Epithelial cell of esophagus (primary cell): ENCODE measurements at places on chromosomes 5 and 9.

- DNase-seq, result peak; percentile 73
Observed at GRCh38 chr9:33129886-33130881, 37.0 kb downstream of the B4GALT1 start.

DNA sequence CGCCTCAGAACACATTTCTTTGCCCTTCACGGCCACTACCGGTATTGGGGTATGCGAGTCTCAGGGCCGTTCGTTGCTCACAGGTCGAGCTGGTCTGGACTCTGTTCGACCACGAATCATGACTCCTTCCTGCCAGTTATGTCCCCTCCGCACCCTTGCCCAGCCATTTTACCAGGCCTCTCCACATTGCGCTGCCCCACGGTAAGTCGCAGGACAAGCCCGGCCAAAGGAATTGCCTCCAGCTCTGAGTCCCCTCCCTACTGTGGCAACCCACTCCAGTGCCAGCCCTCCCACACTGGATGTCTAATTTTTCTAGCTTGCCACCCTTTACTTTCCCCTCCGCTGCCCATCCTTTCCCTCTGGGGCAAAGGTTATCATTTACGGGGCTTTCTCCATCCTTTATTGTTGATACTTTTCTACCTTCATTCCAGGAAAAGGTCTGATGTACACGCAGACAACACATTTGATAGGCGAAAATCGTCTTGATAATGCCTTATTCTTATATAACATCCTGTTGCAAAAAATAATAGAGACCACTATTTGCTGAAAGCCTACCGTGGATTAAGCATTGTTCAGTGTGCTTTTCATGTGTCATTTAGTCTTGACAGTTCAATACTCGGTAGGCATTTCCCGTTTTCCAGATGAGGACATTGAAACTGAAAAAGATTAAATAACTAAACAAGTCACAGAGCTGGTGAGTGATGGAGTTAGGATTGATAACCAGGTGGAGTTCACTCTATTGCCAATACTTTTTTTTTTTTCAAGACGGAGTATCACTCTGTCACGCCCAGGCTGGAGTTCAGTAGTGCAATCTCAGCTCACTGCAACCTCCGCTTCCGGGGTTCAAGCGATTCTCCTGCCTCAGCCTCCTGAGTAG lies 958 bp upstream of the HSPA5 start:
- no peak for DNase-seq

DNA sequence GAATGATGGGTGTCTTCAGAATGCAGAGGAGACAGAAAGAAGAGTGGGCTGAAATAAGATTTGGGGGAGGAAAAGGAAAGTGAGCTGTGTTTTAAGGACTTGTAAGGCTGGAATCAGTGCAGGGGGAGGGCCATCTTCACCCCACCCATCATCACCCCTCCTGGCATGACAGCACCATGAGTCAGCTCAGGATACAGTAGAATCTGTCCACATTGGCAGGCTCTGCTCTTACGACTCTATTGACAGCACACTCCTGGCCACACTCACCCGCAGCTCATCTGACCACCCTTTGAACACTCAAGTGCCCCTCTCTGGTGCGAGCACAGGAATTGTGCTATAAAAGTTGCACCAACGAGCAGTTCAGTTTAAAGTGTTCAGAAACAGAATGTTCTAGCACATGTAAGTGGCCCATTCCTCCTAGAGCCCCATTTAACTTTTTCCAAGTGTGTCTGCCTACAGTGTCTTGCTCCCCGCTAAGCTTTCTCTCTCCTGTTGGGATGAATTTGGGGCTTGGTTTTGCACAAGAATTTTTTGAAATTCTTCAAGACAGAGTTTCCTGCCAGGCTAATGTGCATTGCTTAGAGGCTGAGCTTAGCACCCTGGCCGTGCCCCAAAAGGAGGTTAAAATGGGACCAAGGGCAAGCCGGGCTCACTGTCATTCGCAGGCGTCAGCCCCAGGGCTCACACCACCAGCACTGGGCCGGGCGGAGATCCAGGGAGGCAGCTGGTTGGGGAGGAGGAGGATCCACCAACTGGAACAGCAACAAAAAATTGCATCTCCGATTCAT lies 12.0 kb downstream of the ADRA1B start:
- peak; percentile 93 for DNase-seq

DNA sequence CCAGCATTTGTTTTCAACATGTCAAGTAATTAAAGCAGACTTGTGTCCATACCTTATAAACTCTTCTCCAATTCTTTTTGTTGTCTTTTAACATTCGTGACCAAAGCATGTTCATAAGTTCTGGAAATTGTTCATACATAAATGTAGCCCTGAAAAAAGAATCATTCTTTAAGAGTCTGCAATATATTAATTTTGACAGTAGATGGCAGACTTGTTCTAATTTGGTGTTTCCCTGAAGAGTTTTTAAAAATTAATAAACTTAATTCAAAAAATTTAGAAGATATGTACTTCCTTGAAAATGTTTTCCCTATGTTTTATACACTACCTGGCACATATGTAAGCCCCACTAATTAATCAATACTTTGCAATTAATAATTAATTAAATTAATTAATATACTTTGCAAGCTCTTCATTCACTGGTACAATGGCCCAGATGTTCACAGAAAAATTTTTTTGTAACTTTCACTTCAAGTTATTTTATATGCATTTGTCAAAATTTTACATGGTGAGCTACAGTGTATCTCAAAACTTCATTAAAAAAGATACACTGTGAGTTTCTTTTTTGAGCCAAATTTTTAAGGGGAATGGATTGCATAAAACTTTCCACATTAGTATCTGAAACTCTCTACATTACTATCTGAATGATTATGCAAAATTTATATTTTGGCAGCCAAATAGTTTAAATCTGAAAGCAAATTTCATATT lies 42.1 kb downstream of the CLINT1 start:
- peak; percentile 14 for DNase-seq

GRCh38 chr5:170451747-170452365 lies 52.0 kb upstream of the KCNIP1 start:
- peak; percentile 67 for DNase-seq

DNA sequence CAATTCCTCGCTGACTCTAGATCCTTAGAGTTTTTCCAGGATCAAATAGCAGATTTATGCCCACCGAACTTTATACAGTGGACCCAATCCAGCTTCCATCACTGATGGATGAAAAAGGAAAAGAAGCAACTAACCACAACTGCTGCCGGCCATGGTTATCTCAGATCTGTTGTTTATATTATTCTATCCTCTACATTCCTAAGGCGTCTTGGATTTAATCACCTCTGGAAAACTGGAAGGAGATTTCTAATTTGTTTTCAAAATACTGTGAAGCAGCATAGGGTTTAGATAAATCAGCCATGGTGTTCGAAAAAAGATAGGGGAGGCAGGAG lies 663 bp upstream of the ZNF366 start:
- DNase-seq, result no peak

- no peak for DNase-seq
Observed at GRCh38 chr5:89308606-89309040, 425.6 kb upstream of the MEF2C start.

DNA sequence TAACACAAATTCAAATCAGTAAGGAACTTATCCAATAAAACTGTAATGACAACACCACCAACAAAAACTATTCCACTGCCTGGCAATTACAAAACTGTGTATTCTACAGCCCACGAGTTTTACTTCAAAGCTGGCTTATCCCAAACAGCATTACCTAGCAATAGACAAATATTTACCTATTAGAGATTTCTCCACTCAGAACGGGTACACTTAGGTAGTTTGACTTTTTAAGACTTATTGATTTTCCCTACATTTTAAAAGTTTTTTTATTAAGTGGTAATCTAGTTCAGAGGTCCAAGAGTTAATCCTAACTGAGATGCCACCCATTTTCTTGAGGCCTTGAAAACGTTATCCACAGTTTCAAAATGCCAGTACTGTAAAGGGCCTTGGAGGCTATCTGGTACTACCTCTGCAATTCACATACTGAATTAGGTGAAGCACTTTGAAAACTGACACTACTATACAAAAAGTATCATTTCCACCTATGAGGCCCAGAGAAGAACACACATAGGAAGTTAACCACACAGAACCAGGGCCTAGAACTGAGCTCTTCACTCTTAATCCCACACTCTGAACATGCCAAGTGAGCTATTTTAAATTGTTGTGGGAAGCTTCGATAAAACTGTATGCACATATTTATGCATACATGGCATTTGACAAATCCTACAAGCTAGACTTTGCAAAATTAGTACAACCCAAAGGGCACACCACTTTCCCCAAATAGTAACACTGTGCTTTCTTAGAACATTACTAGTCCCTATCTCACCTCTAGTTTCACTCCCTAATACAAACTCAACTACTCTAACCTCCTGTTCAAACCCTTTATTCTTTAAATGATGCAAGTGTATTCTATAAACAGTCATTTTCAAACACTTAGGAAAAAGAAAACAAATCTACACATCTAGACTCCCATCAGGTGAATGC lies 2.1 kb downstream of the NADK2 start:
- DNase-seq, result no peak

- no peak for DNase-seq
Observed at GRCh38 chr5:2996248-2996647, 244.8 kb upstream of the IRX2 start.

DNA sequence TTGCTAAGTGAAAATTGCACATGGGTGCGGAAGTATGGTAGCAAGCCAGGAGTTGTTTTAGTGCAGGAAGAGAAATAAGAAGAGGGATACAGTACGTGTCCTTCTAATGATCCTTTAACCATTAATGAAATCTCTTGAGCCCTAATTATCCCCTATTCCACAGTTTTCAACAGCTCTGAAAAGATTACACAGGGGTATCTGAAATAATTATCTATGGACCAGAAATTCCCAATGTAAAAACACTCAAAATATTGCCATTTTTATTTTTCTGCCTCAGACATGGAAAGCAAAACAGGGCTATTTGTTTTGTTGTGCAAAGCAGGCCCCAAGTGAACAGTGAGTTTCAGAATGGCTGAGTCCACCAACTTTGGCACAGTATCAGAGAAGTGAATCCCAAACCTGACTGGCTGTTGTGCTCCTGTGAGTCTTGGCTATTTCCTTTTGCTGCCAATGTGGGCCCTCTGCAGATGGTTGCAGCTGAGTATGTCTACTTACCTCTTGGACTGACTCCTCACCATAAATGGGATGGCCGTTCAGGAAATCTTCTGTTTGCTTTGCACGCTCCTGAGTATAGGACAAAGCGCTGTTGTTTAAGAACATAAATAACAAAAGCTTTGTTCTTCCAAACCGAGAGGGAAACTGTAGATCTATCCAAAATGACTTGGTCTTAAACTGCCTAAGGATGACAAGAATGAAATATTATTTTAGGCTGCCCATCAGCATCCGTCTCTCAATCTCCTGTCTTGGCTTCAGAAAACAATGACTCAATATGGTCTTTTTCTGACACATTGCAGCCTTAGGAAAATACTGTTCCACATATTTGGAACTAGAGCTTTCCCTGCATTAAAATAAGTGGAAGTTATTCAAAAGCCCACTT lies 204.1 kb downstream of the DEPDC1B start:
- DNase-seq, result peak; percentile 14

DNA sequence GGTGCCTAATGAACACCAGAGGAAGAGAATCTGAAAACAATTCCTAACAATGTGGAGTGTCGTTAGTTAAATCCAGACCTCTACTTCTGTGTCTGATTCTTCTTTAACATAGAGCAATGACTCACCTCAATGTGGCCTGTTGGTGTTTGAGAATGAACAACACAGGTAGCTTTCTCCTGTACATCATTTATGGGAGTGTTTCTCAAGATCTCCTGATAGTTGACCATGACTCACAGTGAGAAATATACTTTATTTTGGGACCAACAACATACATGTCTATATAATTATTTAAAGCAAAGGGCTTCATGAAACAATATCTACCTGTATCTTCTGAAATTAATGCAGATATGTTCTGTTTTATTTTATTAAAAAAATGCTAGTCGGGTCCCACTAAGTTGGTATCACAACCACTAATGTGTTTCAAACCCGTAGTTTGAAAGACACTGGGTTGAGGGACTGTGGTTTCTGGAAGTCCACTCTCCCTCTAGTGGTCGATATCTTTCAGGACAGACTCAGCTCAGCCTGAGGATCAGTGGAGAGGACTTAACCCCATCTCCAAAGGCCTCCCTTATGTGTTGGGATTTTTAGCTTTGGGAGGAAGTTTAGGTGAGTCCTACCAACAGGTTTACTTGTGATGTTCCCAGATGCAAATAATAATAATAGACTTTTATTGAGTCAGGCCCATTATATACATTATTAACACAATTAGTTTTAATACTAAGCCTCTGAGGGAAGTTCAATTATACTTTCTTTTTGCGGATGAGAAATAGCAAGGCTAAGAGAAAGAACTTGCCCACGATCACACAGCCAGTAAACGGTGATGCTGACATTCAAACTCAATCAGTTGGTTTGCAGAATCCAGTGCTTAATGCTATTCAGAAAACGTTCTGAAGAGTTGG lies 70.0 kb upstream of the KLF9 start:
- peak; percentile 85 for DNase-seq

- DNase-seq, result peak; percentile 56
Observed at GRCh38 chr9:100554935-100555401, 22.9 kb upstream of the CAVIN4 start.

GRCh38 chr9:127185931-127186781 lies 63.7 kb upstream of the ANGPTL2 start:
- DNase-seq, result no peak

GRCh38 chr5:81145329-81145935 lies 87.7 kb upstream of the CKMT2 start:
- no peak for DNase-seq

- no peak for DNase-seq
Observed at GRCh38 chr9:97943308-97943855, 5.4 kb upstream of the HEMGN start.
